Effector CD4-positive, alpha-beta T cell (primary cell): ENCODE measurements at places on chromosomes 1 and 21.
A peak's percentile ranks its signal among the peaks of the same experiment; 100 is the strongest.

GRCh38 chr1:106995970-106996369 lies 60.5 kb upstream of the PRMT6 start:
- no peak for DNase-seq

DNA sequence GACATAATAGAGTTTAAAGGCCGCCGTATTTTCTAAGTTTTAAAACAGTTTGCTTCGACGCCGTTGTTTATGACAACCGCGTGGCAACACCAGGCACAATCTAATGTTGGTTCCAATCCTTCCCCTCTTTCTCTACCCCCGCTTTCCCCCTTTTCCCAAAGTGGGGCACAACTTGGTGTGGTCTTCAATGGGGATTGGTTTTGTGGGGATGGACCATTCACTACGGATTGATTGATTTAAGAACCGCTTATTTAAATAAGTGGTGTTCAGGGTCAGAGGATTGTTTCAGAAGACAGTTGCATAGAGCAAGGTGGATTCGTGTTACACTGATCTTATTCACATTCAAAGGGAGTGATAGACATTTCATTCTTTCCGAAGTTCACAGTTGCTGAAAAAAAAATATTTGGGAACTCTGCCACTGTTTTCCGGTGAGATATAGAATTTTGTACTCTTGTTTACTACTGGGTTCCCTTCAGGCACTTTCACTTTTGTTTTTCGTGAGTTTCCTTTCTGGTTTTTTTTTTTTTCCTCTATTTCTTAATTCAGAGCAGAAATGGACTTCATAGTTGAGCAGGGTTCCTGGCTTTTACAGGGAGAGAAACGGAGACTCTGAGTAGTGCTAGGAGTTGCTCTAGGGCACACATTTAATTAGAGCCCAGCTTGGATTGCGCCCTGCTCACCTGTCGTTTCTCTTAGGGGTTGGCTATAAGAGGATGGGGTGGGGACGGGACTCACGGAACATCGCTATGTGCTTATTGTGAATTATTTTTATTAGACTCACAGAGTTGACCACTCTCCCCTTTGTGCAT lies 79.6 kb upstream of the AK4 start:
- no peak for DNase-seq

GRCh38 chr1:43666608-43667007 lies 16.7 kb downstream of the KDM4A start:
- no peak for DNase-seq

DNA sequence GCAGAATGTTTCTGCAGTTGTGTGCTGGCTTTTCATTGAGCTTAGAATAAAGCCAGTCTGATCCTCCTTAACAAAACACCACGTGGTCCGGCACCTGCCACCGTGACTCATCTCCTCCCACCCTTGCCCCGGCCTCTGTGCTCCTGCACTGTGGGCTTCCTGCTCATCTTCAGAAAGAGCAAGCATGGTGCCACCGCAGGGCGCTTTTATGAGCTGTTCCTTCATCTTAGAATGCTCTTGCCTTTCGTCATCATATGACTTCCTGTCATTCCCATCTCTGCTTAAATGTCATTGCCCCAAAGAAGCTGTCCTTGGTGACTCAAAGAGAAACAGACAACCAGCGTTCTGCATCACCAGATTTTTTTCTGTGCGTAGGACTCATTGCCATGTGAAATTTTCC lies 117.8 kb downstream of the HHAT start:
- DNase-seq, result peak; percentile 34

DNA sequence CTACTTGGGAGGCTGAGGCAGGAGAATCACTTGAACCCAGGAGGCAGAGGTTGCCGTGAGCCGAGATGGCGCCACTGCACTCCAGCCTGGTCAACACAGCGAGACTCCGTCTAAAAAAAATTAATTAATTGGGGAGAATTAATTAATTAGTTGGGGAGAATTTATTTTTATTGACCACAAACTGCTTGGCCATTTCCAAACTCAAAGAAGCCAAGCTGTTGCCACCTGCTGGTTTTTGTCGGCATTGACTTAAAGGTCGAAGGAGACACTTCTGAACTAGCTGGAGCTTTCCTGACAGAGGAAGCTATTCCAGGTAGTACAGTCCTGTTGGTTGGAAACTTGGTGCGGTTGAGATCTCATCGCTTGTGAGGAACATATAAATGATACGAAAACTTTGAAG lies 13.1 kb downstream of the MAP1LC3C start:
- DNase-seq, result no peak

GRCh38 chr1:232868793-232869491 lies 63.7 kb downstream of the MAP10 start:
- no peak for DNase-seq

- peak; percentile 8 for DNase-seq
Measured at GRCh38 chr1:15046487-15047165, 106.9 kb upstream of the TMEM51 start.

- DNase-seq, result no peak
Measured at GRCh38 chr21:43764576-43765495, 11.3 kb downstream of the CSTB start.

DNA sequence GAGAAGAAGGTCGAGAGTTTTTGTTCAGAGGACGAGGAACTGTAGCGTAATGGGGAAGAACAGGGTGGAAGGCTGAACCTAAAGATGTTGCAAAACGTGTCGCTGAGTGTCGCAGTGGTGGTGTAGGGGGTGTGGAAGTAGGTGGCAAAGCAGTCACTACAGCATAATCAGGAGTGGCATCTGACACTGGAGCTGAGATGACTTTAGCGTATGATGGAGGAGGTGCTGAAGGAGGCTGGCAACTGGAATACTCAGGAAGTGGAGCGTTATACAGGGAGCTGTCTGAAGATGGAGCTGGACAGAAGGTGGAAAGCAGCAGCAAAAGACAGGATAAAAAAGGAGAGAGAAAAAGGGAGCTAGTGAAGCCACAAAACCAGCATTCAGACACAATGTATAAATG lies 89.9 kb upstream of the LBR start:
- DNase-seq, result no peak

DNA sequence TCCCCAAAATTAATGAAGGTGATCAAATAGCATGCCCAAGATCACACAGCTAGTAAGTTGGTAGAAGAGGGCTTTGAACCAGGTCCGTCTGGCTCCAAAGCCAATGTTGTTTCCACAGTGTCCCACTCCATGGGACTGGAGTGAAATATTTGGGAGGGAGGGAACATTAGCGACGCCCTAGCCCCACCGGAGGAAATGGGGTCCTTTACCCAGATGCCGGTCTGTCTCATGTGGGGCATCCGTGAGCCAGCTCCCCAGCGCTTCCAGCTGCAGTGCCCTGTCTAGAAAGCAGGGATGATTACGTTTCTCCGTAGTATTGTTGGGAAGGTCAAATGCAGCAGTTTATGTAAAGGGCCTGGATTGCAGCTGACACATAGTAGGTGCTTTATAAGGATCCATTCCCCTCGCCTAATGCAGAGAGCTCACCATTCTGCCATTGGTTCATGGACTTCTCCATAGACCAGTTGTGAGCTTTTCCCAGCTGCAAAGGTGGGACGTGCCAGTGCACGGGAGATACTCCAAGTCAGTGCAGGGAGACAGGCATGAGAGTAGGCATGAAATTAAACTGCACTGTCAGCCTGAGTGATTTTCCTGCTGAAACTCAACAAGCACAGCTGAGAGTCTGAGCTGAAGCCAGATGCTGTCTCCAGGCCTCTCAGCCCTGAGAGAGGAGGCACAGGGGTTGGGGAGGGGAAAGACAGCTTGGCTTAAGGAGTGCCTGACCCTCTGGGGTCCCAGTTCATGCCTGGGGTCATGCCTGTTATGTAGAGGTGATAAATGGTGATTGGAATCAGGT lies 24.7 kb downstream of the QSOX1 start:
- no peak for DNase-seq

- no peak for DNase-seq
Measured at GRCh38 chr21:27219068-27219467, 252.2 kb upstream of the ADAMTS5 start.

- DNase-seq, result peak; percentile 15
Measured at GRCh38 chr1:61851849-61852669, 109.8 kb downstream of the PATJ start.

DNA sequence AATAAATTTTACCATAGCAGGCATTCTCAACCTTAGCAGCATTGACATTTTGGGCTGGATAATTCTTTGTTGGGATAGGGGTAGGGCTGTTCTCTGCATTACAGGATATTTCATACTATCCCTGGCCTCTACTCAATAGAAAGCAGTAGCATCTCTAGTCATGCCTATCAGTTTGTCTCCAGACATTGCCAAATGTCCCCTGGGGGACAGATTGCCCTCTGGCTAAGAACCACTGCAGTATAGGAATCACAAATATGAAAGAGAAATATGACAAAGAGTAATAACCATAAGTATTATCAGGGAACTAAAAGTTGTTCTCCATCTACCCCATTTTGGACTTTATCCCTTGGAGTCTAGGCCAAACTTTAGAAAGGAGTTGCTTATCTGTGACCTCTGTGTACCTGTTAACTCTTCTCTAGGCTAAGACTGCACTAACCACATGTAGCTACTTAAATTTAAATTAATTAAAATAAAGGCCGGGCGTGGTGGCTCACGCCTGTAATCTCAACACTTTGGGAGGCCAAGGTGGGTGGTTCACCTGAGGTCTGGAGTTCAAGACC lies 76.1 kb downstream of the AGO3 start:
- no peak for DNase-seq

GRCh38 chr1:113101588-113101987 lies 28.6 kb downstream of the LRIG2 start:
- DNase-seq, result no peak

- no peak for DNase-seq
Measured at GRCh38 chr1:40265919-40266318, 7.9 kb downstream of the ZMPSTE24 start.
